MV-4-11 (cell line): ENCODE measurements at places on chromosomes 11 and 22.
A peak's percentile ranks its signal among the peaks of the same experiment; 100 is the strongest.

- peak; percentile 96 for DNase-seq
Observed at GRCh38 chr22:36510384-36510783, 3.5 kb upstream of the FOXRED2 start.

GRCh38 chr11:115637599-115638241 is 133.5 kb upstream of the CADM1 start:
- no peak for DNase-seq

GRCh38 chr22:44080936-44081861 is 57.1 kb downstream of the PARVB start:
- DNase-seq, result peak; percentile 60

GRCh38 chr22:43988116-43988820 is 33.0 kb downstream of the SAMM50 start:
- DNase-seq, result no peak
